DMS79 treated with DMSO at 0.1 percent for 48 hours (cell line): ENCODE measurements at places on chromosomes 5 and 9.

GRCh38 chr5:52690236-52690768 is 97.4 kb upstream of the ITGA1 start:
- DNase-seq = no peak

GRCh38 chr5:176901260-176902101 is 2.3 kb upstream of the HK3 start:
- no peak for DNase-seq

GRCh38 chr9:75604661-75605060 is 285.8 kb upstream of the PCSK5 start:
- no peak for DNase-seq

DNA sequence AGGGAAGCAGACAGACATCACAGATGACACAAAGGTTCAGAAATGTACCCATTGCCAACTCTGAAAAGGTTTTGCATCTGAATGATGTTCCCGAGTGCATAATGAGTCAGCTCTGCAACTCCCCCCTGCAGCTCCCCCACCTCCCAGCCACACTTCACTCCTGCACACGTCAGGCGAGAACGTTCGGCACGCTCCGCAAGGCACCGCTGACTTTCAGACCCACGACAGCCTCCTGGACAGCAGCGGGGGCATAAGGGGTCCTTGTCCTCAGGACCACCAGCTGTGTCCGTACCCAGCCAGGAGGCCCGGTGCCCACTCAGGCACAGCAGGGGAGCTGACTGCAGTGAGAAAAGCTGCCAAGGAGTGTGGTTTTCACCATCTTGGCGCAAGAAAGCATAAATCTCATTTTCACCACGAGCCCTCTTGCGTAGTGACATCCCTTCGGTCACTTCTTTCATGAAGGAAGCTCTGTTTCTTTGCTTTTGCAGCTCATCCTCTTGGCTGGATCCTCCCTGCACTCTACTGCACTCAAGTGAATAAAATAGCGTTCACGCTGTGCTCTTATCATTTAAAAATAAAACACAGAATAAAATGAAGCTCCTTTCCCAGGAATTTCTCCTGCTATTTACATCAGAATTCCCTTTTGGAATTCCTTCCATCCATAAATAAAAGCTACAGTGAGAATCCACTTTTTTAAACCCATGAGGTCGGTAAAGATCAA is 9.9 kb downstream of the GFPT2 start:
- DNase-seq = peak; percentile 22

DNA sequence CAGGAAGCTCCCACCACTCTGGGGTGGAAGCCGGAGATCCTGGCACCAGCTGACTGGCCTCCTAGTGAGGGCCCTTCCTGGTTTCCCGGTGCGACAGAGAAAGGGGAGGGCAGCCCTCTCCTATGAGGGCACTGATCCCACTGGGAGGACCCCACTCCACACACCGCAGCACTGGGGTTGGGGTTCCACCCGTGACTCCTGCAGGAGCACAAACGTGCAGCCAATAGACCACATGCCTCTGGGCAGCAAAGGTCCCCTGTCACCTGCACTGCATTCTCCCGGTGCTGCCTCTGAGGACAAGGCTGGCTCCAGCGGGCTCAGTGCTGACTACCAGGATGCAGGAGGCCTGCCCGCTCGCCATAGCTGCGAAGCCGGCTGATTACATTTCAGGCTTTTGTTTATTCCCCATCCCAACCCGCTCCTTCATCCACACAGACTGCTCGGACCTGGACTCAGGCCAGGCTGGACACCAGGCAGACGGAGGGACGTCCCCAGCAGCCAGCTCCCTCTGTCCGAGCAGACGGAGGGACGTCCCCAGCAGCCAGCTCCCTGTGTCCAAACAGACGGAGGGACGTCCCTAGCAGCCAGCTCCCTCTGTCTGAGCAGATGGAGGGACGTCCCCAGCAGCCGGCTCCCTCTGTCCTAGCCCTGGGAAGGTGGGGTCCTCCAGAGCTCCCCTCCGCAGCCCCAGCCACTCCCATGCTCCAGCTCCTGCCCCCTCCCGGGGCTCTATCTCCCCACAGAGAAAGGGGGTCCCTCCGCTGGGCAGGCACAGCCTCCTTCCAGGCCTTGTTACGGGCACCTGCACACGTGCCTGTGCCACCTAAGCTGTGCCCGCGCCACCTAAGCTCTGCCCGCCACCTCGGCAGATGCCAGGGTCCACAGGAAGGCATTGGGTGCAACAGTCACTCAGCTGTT is 8.8 kb upstream of the CEP72 start:
- DNase-seq = no peak

DNA sequence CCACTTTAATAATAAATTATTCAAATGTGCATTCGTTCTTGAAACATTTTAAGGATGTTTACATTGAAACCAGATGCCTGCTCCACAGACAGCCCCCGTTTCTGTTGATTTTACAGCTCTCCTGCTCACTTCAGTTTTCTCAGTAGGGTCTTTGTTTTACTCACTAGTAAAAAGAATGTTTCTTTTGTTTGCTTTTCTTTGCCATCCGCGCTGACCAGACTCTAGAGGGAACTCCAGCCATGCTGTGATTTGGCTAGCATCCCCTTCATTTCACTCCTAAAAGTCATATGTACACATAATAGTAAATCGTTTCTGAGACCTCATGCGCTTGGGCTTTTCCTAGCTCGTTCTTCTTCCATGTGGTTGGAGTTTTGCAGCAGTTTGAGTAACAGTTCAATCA is 28.7 kb upstream of the PALM2AKAP2 start:
- peak; percentile 5 for DNase-seq

- no peak for DNase-seq
These were observed 1.5 kb upstream of the PBX3 start for GRCh38 chr9:125745682-125746016.

GRCh38 chr5:14081791-14082190 is 61.4 kb upstream of the TRIO start:
- no peak for DNase-seq
